C1 segment of cervical spinal cord (tissue), 14 donors: ENCODE measurements at places on chromosomes 4 and X.

GRCh38 chr4:78650106-78651024 is 98.8 kb downstream of the ANXA3 start:
- no peak for DNase-seq

- no peak for DNase-seq
Measured at GRCh38 chr4:123568936-123569335, 172.3 kb downstream of the SPRY1 start.

- DNase-seq = no peak
Measured at GRCh38 chr4:184028561-184029374, 123.7 kb downstream of the STOX2 start.

- no peak for DNase-seq
Measured at GRCh38 chr4:33725861-33726260, 2518.5 kb downstream of the ARAP2 start.

DNA sequence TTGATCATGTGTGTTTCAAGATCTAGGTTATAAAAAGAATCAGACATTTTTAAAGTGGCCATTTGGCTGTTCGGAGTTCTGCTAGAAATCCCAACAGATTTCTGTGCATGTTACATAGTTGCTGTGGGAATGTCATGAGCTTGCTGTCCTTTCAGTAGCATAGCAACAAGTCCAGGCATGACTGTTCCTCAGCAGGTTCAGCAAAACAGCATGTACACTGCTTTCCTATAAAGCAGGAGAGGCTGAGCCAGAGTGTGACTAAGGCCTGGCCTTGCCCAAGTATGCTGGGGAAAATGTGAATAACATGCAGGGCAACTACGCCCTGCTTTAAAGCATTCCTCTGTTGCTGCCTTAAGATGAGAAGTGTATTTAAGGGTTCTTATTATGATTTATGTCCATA is 217.1 kb upstream of the SMIM31 start:
- no peak for DNase-seq

DNA sequence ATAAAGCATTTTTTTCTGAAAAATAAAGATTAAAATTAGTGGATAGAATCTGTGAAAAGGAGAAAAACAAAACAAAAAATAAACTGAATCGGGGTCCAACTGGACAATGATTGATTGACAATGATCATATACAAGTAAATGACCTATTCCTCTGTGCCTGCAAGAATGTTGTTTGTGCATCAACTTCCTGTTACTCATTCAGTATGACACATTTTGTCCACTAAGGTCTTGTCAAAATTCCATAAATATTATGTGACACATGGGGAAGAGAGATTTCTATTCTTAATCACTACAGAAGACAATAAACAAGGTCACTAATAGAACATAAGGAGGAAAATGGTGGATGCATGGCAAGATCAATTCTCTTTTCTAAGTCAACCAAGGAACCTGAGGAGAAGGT is 54.9 kb downstream of the F8 start:
- no peak for DNase-seq

DNA sequence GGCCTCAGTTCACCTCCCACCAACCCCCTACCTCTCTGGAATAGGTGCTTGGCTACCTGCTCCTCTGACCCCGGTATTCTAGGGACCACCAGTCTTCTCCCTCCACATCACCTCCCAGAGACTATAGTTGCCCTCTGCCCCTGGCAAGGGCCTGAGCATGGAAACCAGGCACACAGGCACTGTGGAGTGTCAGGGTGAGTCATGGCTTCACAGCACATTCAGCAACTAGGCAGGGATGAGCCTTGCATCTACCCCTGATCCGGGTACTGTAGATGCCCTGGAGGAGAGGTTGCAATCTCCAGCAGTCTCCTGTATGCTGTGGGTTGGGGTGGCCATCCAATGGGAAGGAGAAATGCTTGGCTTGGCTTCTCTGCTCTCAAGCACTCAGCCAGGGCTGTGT is 472.7 kb downstream of the IDS start:
- no peak for DNase-seq
